ENCODE measurements at places on chromosomes 6 and 20. TPM values are rescaled to one million over a fixed set of nuclear protein-coding genes. Genes with fewer than 3 reads are reported as not detected.
A peak's percentile ranks its signal among the peaks of the same experiment; 100 is the strongest.

The C6orf15 gene
- total RNA-seq: not detected

The FOXF2 gene
- 0.90 TPM for total RNA-seq

- DNase-seq: peak; percentile 37
Measured at GRCh38 chr6:49550492-49551077, at the start of gene C6orf141. TSS of gene C6orf141 (plus strand) at chr6:49550668. CDS start at chr6:49550793, 125 bp downstream.

GRCh38 chr20:14512839-14513238 is 175.4 kb upstream of the FLRT3 start:
- no peak for DNase-seq

DNA sequence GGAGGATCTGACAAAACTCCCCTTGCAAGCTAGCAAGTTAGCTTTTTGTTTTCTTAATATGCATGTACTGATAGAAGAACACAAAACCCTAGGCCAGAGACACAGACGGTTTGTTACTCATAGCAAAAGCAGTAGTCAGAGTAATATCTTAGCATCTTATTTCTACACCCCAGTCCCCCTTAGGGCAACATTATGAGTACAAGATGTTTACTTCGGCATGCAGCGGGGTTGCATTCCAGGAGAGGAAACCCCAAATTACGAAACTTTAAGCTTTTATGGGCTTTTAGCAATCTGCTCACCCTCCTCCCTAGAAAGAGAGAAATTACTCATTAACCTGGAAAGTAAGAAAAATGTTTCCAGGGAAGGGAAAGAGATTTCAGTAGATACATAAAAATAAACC is 1286.9 kb downstream of the EPHA7 start:
- no peak for DNase-seq

DNA sequence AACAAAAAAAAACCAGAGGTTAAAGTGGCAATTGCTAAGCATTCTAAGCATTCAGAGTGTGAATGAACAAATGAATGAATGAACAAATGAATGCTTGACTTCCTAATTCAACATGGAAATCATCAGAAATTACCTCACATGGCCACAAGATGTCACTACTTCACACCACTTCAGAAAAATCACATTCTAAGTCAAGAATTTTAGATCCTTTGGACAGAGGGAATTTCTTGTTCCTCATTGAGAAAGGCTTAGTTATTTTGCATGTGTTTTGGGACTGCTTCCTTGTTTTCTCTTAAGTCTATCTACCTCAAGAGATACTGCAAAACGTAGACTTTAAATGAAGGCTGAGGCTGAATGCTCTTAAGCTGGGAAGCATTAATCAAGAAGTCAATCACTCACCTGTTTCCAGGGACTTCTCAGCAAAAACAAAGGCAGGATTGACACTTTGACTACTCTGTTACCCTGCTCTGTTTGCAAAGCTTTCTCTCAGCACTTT is 120.2 kb downstream of the MBOAT1 start:
- no peak for DNase-seq

- no peak for DNase-seq
Measured at GRCh38 chr6:163185744-163186143, 228.8 kb upstream of the QKI start.
